ENCODE measurements at places on chromosomes 1 and 21.

DNA sequence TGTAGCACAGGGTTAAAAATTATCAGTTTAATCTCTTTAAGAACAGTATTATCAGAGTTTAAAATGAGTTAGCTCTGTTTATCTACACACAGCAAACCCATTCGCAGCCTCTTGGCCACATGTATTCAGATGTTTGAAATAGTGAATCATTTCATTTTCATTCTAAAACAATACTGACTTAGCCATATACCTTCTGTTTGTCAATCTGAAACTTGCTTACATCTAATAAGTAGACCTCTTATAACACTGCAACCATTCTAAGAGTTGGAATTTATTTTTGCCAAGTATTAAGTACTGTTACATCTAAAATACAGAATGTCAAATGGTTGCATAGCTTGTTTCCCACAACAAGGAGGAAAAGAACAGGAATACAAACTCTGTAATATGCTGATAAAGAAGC is 25.4 kb downstream of the ANGEL2 start:
- no peak for DNase-seq

DNA sequence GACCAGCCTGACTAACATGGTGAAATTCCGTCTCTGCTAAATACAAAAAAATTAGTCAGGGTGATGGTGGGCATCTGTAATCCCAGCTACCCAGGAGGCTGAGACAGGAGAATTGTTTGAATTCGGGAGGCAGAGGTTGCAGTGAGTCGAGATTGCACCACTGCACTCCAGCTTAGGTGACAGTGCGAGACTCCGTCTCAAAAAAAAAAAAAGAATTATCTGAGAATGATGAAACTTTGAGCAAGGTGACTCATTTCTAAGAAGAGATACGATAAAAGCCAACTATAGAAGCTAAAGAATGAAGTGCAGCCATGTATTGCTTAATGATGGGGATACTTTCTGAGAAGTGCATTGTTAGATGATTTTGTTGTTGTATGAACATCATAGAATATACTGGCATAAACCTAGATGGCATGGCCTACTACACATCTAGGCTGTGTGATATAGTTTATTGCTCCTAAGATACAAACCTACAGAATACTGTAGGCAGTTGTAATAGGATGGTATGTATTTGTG is 64.7 kb downstream of the SNRPE start:
- DNase-seq: no peak

DNA sequence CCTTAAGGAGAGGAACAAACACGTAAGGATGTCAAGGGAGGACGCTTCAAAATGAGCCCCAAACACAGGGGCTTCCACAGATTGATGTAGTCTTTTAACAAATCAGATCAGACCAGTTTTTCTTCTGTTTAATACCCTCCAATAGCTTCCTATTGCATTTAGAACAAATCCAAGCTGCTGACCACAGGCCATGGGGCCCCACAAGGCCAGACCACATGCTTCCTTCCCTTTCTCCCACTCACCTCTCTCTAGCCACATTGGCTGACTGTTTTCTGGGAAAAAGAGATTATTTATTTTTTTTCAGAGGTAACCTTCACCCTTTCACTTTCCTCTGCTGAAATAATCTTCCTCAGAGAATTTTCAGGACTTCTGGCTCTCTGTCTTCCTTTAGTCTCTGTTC is 380.6 kb downstream of the SIPA1L2 start:
- DNase-seq: no peak

- DNase-seq: no peak
These were observed 8.3 kb upstream of the MIIP start for GRCh38 chr1:12010746-12011570.

GRCh38 chr1:240833075-240833474 is 221.1 kb upstream of the GREM2 start:
- no peak for DNase-seq

- DNase-seq: no peak
These were observed 154.9 kb downstream of the ST6GALNAC3 start for GRCh38 chr1:76229279-76230005.

DNA sequence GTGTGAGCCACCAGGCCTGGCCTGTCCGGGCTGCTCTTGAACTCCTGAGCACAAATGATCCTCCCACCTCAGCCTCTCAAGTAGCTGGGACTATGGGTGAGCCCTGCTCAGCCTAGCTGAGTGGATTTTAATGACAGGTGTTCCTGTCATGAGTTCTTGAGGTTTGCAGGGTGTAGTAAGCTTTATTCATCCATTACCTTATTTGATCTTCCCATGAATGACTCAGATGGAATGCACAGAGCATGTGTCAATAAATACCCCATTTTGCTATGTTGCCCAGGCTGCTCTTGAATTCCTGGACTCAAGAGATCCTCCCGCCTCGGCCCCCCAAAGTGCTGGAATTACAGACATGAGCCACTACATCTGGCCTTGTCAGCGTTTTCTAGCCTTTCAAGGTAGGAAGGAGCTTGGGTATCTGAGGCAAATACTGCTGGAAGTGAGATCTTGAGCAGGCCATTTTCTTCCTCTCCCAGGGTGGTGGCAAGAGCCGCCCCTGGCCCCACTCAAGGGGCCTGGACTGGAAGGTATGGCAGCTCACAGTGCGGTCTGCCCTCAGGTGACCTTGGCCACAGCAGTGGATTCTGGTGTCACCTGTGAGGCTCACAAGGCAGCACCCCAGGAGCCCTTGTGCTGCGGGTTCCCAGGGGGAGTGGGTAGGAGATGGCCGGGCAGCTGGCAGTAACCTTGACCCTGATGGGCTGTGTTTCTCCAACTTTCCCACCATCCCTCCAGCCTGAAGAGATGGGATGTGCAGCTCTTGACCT is 20.0 kb downstream of the PIK3CD start:
- DNase-seq: no peak
